ENCODE measurements at places on chromosomes 7 and 10. TPM values are rescaled to one million over a fixed set of nuclear protein-coding genes. Genes with fewer than 3 reads are reported as not detected.
A peak's percentile ranks its signal among the peaks of the same experiment; 100 is the strongest.

Gene ANKRD16
- total RNA-seq = 14.6 TPM

DNA sequence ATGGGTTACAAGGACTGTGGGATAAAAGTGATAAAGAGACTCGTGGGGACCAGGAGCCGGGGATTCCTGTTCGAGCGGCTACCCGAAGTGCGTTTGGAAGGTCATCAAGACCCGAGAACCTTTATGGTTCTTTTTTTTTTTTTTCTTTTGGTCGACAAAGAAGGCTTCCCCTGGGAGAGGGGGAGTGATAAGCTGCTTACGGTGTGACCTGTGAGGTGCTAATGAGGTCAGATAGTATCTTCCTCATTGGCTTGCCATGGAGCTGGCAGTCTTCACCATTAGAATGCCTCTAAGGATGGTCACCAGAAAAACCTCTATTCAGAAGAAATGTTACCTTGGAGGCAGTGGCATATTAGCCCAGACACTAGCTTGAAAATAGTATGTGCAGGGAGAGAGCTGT is 92.3 kb upstream of the STEAP4 start:
- DNase-seq = no peak

DNA sequence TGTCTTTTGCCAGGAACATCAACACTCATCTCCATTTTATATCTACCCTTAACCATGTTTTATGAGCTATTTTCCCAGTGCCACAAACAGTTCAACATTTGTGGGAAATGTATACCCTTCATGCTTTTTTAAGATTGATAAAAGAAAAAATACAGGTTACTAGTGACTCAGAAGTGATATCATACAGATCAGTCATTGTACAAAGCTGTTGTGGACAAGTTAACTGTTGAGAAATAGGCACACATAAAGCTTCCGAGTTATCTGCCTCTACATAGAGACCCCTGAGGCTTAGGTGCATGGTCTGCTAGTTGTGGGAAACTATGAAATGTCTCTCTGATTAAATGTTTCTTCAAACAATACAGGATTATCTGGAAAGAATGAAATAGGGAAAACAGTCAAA is 96.3 kb downstream of the LSM5 start:
- DNase-seq = no peak

Gene PTPN20
- not detected for total RNA-seq

GRCh38 chr7:101942603-101943210 is 125.3 kb downstream of the CUX1 start:
- peak; percentile 41 for DNase-seq

DNA sequence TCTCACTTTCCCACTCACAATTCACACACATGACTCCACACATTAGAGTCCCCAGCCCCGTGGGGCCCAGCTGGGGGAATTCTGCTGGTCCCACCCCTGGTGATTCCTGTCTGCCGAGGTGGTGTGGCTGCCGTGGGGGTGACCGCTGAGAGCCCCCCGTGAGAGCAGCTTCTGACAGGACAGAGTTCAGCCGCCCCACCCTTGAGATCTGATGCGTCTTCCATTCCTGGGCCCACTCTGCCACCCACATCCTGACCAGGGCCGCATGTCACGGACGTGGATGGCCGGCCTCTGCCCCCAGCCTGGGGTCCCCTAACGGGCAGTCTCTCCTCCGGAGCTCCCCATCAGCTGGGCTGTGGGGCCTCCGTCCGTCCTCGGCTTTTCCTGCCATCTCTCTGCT is 240.1 kb upstream of the PITRM1 start:
- DNase-seq = no peak

GRCh38 chr7:149570784-149571183 is 73.2 kb upstream of the ZNF746 start:
- DNase-seq = no peak

DNA sequence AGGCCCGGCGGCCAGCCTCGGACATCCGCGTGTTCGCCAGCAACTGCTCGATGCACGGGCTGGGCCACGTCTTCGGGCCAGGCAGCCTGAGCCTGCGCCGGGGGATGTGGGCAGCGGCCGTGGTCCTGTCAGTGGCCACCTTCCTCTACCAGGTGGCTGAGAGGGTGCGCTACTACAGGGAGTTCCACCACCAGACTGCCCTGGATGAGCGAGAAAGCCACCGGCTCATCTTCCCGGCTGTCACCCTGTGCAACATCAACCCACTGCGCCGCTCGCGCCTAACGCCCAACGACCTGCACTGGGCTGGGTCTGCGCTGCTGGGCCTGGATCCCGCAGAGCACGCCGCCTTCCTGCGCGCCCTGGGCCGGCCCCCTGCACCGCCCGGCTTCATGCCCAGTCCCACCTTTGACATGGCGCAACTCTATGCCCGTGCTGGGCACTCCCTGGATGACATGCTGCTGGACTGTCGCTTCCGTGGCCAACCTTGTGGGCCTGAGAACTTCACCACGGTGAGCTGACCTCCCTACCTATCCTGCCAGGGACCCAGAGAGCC is 656 bp downstream of the ASIC3 start:
- DNase-seq = no peak

Gene SEMA4G
- not detected for total RNA-seq

DNA sequence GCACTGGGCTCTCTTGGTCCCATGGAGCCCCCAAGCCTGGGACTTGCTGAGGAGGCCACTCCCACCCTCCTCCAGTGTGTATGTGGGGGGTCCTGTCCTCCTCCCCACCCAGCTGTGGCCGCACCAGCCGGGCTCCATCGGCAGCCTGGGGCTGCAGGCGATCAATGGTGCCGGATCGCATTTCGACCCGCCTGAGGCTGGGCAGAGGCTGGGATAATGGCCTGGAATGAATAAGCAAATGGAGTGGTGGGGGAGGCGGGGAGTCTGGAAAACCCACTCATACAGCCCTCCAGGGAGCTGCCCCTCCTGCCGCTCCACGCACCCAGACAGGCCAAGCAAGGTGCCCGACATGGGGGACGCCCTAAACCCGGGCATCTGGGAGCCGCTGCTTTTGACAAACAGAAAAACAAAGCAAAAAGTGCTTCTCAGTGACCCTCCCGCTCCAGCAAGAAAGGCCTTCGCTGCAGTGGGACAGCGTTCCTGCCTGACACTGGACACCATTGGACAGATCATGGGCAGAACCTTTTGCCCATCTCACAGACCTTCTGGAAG is 160.5 kb downstream of the NRF1 start:
- DNase-seq = no peak

Measured in A172 (cell line).